ENCODE measurements at places on chromosomes 1 and 21. TPM values are rescaled to one million over a fixed set of nuclear protein-coding genes. Genes with fewer than 3 reads are reported as not detected.

DNA sequence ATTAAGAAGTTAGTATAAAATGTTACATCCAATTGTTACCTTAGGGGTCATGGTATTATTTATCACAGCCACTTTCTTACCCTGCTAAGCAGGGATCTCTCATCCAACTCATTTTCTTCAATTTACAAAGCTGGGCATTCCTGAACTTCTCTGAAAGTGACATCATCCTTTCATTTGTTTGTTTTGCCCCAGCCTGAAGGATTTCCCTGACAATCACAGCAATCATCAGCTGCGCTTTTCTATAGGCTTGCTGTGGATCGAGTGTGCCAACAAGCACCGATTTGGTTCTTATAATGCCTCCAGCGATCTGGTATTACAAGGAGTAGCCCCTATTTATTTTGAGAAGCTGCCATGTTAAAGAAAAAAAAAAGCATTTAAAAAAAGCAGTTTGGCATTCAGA lies 240.2 kb downstream of the USH2A start:
- DNase-seq = no peak

Gene MAN1A2
- 25.3 TPM for polyA plus RNA-seq

GRCh38 chr21:32993894-32994293 lies 31.8 kb upstream of the OLIG2 start:
- DNase-seq = no peak

DNA sequence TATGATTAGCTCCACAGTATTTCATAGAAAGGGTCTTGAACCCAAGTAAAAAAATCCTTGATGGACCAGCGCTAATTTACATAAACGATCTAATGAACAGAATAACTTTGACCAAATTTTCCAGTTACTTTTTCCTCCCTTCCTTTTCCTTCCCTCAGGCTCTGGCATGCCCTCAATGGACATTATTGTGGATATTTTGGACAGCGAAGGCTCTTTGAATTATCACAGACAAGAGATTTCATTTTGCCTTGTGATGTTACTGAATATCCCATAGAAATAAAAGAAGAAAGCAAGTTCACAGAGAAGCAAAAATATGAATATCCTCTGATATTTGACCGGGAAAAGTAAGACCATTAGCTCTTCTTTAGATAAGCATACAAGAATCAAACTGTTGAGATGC lies 60.3 kb upstream of the EXO1 start:
- DNase-seq = no peak

GRCh38 chr1:86957221-86957620 lies 42.8 kb downstream of the HS2ST1 start:
- no peak for DNase-seq

Gene C4BPB
- polyA plus RNA-seq = 0.16 TPM
